Thyroid gland (tissue), 4 donors: ENCODE measurements at places on chromosomes 13 and 19.

DNA sequence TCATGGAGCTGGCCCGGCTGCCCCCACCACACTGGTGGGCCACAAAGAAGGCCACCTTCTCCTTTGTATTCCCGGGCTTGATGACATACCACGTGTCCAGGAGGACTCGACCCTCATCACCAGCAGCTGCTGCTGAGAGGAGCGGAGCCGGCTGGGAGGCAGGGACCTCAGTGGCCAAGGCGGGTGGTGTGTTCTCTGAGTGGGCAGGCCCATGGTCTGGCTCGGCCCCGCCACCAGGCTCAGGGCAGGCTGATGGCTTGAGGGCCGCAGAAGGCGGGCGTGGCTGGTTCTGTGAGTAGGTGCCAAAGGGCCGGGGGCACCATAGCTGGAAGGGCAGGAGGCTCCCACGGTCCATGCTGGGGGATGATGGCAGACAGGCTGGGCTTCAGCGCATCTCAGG lies 17.6 kb downstream of the FBXO46 start:
- DNase-seq = no peak

GRCh38 chr19:51514866-51515481 lies 13.4 kb upstream of the SIGLEC12 start:
- DNase-seq = peak; percentile 9

- no peak for DNase-seq
Observed at GRCh38 chr13:46992383-46992952, 95.6 kb upstream of the HTR2A start.

DNA sequence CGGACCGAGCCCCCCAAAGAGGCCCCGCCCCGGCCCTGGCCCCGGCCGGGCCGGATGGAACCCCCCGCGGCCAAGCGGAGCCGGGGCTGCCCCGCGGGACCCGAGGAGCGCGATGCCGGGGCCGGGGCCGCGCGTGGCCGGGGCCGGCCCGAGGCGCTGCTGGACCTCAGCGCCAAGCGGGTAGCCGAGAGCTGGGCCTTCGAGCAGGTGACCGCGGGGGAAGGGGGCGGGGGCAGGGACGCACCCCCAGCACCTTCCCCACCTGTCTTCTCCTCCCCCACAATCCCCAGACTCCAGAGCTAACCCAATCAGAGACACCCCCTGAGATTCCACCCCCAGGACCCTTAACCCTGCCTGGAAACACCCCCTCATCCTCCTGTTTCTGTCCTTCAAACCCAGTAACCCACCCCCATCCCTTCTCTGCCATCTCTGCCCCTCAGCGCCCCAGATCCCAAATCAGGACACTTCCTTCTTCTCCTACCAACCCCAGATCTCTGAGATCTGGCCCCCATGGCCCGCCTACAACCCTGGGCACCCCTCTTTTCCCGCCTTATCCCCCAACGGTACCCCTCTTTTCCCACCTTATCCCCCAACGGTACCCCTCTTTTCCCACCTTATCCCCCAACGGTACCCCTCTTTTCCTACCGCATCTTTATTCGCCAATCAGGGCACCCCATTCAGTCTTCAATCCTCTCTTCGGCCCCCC lies 505 bp downstream of the ZSWIM4 start:
- DNase-seq = peak; percentile 54

DNA sequence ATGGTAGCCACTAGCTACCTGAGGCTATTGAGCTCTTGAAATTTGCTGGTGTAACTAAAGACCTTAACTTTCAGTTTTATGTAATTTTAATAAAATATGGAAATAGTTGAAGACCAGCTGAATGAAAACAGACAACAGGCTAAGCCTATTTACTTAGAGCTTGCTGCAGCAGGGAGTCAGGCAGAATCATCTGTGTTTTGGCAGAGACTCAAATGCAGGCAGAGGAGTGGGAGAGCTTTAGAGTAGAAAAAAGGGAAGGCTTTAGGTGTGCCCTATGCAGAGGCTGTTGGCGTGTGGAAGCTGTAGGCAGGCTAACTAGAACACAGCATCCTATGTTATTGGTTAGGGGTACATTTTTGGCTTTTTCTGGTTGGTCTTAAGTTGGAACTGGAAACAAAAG lies 304.9 kb upstream of the NBEA start:
- DNase-seq = no peak

- peak; percentile 37 for DNase-seq
Observed at GRCh38 chr13:106471957-106472543, 63.4 kb downstream of the EFNB2 start.

- no peak for DNase-seq
Observed at GRCh38 chr19:28605501-28606268, 607.3 kb downstream of the UQCRFS1 start.

DNA sequence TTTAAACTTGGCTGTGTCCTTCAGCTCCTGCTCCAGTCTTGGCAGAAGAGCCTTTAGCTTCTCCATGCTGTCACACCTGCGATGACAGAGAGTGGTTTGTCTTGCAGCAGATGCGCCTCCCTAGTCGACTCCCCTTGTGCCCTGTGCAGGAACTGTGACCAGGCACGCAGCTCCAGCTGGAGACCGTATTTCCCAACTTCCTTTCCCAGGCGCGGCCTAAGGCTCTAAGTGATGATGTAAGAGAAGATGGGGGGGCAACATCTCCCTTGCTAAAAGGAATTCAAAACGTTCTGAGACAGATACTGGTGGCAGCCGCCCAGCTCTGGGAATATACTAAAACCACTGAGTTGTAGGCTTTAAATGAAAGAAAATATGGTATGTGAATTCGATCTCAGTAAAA lies 16.3 kb downstream of the DCUN1D2 start:
- DNase-seq = no peak
